B cell (primary cell): ENCODE measurements at places on chromosomes 4 and X.
A peak's percentile ranks its signal among the peaks of the same experiment; 100 is the strongest.

DNA sequence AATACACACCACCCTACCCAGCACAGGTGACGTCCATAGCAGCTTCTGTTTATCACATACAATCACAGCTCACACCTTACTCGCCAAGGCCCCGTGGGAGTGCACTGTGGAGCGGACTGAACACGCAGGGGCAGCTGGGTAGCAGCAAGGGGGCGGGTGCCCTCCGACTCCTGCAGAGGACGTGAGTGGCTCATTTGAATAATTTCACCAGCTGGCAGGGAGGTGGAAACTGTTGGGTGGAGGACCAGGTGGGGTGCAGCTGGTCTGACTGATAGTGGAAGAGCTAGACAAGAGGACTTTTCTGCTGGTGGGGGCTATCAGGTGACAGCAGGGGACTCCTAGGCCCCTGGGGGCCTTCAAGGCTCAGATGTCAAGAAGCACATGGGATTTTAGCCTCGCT lies 16.3 kb downstream of the MAN2B2 start:
- no peaks in the 10 kb centered on the region for H3K27me3 ChIP-seq
- no peak overlapping the region for H3K4me3 ChIP-seq
- peak; percentile 58 for DNase-seq

GRCh38 chrX:94515009-94515408 lies 841.0 kb downstream of the FAM133A start:
- H3K27ac ChIP-seq: no peak overlapping the region
- H3K4me3 ChIP-seq: no peak overlapping the region
- no peaks in the 10 kb centered on the region for H3K36me3 ChIP-seq
- no peak for DNase-seq
- no peaks in the 10 kb centered on the region for H3K4me1 ChIP-seq

GRCh38 chrX:52556741-52557140 lies 39.9 kb upstream of the XAGE1B start:
- no peak overlapping the region for H3K4me3 ChIP-seq
- DNase-seq: no peak
- no peaks in the 10 kb centered on the region for H3K27me3 ChIP-seq
- H3K27ac ChIP-seq: no peak overlapping the region

DNA sequence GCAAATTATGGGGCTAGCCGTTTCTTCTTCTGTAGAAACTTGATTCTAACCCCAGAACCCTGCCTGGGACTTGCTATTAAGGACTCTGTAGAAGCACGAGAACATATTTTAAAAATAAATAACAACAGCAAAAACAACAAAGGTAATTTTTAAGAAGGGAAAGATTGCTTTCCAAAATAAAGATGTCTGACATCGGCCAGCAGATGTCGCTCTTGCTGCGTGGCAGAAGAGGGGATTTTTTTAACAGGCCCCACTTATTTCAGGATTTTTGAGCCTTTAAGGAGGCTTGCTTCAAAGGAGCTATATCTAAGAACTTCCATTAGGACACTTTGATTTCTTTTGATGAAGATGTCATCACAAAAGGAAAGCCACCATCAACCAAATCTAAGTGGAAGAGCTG lies 62.8 kb upstream of the EGFL6 start:
- no peaks in the 10 kb centered on the region for H3K27me3 ChIP-seq
- no peak overlapping the region for H3K4me3 ChIP-seq
- no peaks in the 10 kb centered on the region for H3K4me1 ChIP-seq

DNA sequence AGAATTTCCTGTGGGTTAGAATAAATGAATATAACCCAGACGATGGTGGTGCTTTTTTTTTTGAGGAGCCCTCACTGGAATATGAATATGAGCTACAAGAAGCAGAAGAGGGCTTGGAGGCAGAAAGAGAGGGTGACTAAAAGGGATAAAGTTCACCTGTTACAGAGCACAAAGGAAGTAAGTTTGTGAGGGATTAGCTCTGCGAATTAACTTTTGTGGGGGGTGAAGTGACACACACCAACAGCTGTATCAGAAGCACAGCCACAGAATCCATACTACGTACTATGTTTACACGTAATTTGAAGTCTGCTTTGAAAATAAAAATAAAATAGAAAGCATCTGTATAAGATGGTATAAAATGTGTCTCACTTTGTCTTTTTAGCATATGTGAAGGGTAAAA lies 963.6 kb upstream of the DIAPH2 start:
- no peak for DNase-seq
- no peak overlapping the region for H3K27ac ChIP-seq
- no peaks in the 10 kb centered on the region for H3K27me3 ChIP-seq

DNA sequence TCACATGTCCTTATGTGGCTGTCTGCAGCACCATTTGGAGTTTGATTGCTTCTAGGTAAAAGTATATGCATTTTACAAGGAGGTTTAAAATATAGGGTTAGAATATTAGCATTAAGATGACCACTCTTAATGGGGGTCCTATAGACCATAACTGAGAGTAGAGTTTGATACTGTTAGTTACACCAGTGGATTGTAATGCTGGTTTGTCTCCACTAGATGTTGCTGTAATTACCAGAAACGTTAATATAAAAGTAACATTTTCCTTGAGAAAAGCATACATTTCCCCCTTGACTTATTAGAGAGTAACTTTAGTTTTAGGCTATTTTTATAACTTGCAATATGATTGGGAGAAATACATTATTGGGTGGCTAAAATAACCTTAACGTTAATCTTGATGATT lies 93.0 kb downstream of the ZXDA start:
- no peaks in the 10 kb centered on the region for H3K4me1 ChIP-seq
- H3K36me3 ChIP-seq: no peaks in the 10 kb centered on the region
- no peak for DNase-seq
- H3K27ac ChIP-seq: no peak overlapping the region
- no peaks in the 10 kb centered on the region for H3K27me3 ChIP-seq

DNA sequence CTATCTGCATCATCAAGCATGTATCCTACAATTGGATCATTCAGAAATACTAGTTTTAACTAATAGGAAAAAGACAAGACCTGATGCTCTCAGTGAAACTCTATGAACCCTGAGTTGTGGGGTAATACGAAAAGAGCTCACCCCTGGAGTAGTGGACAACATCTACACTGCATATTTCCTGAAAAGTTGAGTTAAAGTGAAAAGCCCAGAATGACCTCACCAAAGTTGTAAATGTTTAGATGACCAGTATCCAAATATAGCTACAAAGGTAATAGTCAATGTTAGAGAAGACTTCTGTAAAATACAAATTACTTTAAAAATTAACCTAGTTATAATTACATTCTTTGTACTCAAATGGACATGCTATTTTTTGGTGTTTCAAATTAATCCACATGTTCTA lies 52.8 kb upstream of the SRPX start:
- DNase-seq: no peak
- no peak overlapping the region for H3K27ac ChIP-seq
- no peaks in the 10 kb centered on the region for H3K36me3 ChIP-seq
- H3K4me1 ChIP-seq: no peaks in the 10 kb centered on the region
- no peaks in the 10 kb centered on the region for H3K27me3 ChIP-seq

GRCh38 chr4:53688186-53688790 lies 97.0 kb upstream of the LNX1 start:
- H3K27ac ChIP-seq: no peak overlapping the region
- DNase-seq: no peak

DNA sequence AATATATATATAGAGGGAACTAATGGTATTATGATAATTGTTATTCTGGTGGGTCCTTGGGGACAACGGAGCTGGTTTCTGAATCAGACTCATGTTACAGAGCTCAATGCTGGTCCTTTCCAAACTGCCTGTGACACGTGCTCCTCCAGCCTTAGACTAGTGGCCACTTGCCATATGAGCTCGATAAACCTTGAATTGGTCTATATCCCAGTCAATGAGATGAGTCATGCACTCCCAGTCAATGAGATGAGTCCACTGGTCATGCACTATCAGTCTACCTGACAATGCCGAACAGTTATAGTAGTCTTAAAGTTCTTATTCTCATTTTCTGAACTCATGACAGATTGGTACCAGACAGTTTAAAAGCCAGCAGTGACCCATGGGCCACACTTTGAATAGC lies 325.2 kb downstream of the LDB2 start:
- H3K36me3 ChIP-seq: no peaks in the 10 kb centered on the region

- H3K27me3 ChIP-seq: no peaks in the 10 kb centered on the region
- no peak overlapping the region for H3K27ac ChIP-seq
- no peaks in the 10 kb centered on the region for H3K36me3 ChIP-seq
- no peak overlapping the region for H3K4me3 ChIP-seq
- DNase-seq: no peak
Measured at GRCh38 chr4:98491899-98492559, 166.4 kb downstream of the TSPAN5 start.

DNA sequence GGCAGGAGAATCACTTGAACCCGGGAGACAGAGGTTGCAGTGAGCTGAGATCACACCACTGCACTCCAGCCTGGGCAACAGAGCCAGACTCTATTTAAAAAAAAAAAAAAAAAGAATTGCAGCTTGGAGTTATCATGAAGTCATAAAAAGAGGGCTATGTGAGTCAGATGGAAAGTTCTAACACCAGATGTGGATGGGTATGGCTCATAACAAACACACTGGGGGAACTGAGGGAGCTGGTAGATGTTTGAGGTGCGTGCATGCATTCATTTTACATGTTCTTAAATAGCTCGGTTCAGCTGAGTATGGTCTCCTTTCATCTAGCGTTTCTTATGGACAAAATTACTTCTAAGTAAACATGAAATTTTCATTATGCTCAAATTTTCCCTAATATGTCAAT lies 11.7 kb downstream of the TRMT2B start:
- no peak for DNase-seq
- H3K27me3 ChIP-seq: no peaks in the 10 kb centered on the region
- no peak overlapping the region for H3K27ac ChIP-seq
- no peak overlapping the region for H3K4me3 ChIP-seq
- no peaks in the 10 kb centered on the region for H3K4me1 ChIP-seq

DNA sequence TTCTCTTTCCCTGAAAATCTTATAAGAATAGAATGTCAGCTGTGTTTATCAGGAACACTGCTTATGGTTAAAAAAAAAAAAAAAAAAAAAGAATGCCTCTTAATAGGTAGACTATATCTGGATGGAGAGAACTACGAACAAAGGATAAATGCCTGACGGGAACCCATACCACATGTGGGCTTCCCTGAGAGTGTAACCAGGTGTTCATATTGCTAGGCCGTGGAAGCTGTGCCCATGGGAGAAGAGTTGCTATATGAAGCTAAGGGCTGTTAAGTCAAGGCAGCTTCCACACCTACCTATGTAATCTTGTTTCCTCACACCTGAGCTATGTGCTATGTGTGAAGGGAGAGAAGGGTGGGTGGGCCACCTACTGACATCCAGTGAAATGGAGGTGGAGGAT lies 27.3 kb downstream of the TMEM184C start:
- no peak overlapping the region for H3K4me3 ChIP-seq
- H3K27me3 ChIP-seq: no peaks in the 10 kb centered on the region
- H3K4me1 ChIP-seq: no peaks in the 10 kb centered on the region
- H3K36me3 ChIP-seq: peaks cover 18% of the 10 kb centered on the region
- no peak for DNase-seq
- no peak overlapping the region for H3K27ac ChIP-seq

- no peak overlapping the region for H3K27ac ChIP-seq
- no peak overlapping the region for H3K4me3 ChIP-seq
- no peaks in the 10 kb centered on the region for H3K27me3 ChIP-seq
- H3K4me1 ChIP-seq: no peaks in the 10 kb centered on the region
Measured at GRCh38 chr4:183306811-183307210, 13.3 kb downstream of the CLDN22 start.

GRCh38 chrX:104697294-104697693 lies 131.3 kb downstream of the IL1RAPL2 start:
- no peak overlapping the region for H3K4me3 ChIP-seq
- DNase-seq: peak; percentile 4
- no peaks in the 10 kb centered on the region for H3K27me3 ChIP-seq
- H3K36me3 ChIP-seq: no peaks in the 10 kb centered on the region
- no peak overlapping the region for H3K27ac ChIP-seq

- no peaks in the 10 kb centered on the region for H3K36me3 ChIP-seq
- DNase-seq: no peak
- no peak overlapping the region for H3K4me3 ChIP-seq
- H3K27me3 ChIP-seq: no peaks in the 10 kb centered on the region
- no peak overlapping the region for H3K27ac ChIP-seq
Measured at GRCh38 chr4:21385706-21386105, 562.9 kb downstream of the KCNIP4 start.

- H3K4me3 ChIP-seq: no peak overlapping the region
- H3K36me3 ChIP-seq: no peaks in the 10 kb centered on the region
- no peaks in the 10 kb centered on the region for H3K27me3 ChIP-seq
- no peak overlapping the region for H3K27ac ChIP-seq
Measured at GRCh38 chr4:138010639-138011038, 231.5 kb downstream of the SLC7A11 start.

DNA sequence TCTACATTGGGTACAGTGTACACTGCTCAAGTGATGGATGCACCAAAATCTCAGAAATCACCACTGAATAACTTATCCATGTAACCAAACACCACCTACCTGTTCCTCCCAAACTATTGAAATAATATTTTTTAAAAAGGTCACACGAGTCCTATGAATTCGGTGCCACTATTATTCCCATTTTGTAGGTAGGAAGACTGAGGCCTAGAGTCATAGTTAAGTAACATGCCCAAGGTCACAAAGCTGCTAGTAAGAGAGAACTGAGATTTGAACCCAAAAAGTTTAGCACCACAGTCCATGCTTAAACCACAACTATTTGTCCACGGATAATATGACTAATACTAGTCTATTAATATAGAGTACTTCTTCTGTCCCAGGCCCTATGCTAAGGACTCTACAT lies 2.7 kb downstream of the ARHGEF6 start:
- H3K36me3 ChIP-seq: no peaks in the 10 kb centered on the region
- H3K4me1 ChIP-seq: peaks cover 38% of the 10 kb centered on the region
- H3K27me3 ChIP-seq: no peaks in the 10 kb centered on the region

GRCh38 chr4:183960046-183960420 lies 54.9 kb downstream of the STOX2 start:
- H3K36me3 ChIP-seq: no peaks in the 10 kb centered on the region
- H3K27ac ChIP-seq: no peak overlapping the region
- DNase-seq: no peak
- no peaks in the 10 kb centered on the region for H3K4me1 ChIP-seq

- no peak for DNase-seq
- peaks cover 4% of the 10 kb centered on the region for H3K27me3 ChIP-seq
- no peak overlapping the region for H3K27ac ChIP-seq
- no peaks in the 10 kb centered on the region for H3K36me3 ChIP-seq
- no peaks in the 10 kb centered on the region for H3K4me1 ChIP-seq
- H3K4me3 ChIP-seq: no peak overlapping the region
Measured at GRCh38 chr4:25089051-25089763, 58.5 kb upstream of the LGI2 start.
